ENCODE measurements at places on chromosomes 11 and 22.

DNA sequence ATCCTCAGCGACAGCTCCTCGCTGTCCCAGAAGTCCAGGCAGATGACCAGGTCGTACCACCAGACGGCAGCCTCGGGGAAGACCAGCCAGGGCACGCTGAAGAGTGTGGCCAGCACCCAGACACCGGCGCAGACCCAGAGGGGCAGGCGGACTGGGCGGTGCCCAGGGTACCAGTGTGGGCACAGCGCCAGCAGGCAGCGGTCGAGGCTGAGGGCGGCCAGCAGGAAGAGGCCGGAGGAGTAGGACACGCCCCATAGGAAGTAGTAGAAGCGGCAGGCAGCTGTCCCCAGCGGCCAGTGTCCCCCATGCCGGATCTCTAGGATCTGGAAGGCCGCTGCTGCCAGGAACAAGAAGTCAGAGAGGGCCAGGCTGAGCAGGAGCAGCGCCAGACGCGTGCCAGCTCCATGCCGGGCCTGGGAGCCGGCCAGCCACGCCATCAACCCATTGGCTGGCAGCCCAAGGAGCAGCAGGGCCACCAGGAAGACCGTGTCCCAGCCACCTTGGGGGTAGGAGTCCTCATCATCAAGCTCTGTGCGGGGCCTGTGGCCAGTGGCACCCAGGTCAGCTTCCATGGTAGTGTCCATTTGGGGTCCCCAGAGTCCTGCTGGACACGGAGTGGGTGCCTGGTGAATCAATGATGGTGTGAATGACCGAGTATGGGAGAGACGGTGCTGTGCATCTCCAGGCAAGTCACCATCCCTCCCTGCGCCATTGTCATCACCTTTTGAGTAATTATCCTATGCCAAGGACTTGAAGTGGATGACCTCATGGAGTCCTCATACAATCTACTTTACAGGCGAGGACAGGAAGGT lies at the start of gene GPR152:
Gene GPR152, minus strand, starts transcription at position 589 of the 812 bp plus-strand sequence. Its CDS starts 5 bp downstream, at position 584.
- no peak for DNase-seq

- no peak for DNase-seq
Measured at GRCh38 chr22:20525048-20525447, 17.6 kb downstream of the MED15 start.

DNA sequence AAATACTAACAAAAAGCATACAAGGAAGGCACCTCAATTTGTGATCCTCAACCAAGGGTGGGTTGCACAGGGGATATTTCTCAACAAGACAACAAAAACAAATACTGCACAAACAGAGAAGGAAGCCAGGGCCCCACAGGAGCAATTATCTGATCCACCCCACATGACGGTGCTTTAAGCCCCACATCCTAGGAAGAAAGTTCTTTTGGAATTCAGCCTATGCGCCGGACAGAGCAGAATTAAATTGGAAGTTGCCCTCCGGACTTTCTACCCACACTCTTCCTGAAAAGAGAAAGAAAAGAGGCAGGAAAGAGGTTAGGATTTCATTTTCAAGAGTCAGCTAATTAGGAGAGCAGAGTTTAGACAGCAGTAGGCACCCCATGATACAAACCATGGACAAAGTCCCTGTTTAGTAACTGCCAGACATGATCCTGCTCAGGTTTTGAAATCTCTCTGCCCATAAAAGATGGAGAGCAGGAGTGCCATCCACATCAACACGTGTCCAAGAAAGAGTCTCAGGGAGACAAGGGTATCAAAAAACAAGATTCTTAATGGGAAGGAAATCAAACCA lies 40.6 kb downstream of the OSBP start:
- DNase-seq, result no peak

GRCh38 chr11:31397239-31397834 lies 27.7 kb downstream of the DNAJC24 start:
- DNase-seq, result no peak

All from NCI-H1930 (cell line).